ENCODE measurements at places on chromosomes 1 and 21.

DNA sequence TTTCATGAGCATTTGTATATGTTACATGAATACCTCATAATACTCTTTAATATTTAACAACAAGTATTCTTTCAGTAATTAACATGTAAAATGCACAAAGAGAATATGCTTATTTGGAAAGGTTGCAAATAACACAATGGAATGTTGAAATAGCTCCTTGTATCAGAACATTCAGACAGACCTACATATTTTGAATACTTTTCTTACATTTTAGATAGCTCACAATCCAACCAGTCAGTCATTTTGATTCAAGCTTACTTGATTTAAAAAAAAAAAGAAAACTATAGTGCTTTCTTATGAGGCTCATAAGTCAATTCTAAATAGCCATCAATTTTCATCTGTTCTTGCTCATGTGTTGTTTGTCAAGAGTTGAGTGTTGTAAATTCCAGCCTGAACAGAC lies 518.8 kb downstream of the ADGRL2 start:
- DNase-seq = no peak

- DNase-seq = no peak
These were observed 204.0 kb downstream of the PLPP3 start for GRCh38 chr1:56375326-56375804.

DNA sequence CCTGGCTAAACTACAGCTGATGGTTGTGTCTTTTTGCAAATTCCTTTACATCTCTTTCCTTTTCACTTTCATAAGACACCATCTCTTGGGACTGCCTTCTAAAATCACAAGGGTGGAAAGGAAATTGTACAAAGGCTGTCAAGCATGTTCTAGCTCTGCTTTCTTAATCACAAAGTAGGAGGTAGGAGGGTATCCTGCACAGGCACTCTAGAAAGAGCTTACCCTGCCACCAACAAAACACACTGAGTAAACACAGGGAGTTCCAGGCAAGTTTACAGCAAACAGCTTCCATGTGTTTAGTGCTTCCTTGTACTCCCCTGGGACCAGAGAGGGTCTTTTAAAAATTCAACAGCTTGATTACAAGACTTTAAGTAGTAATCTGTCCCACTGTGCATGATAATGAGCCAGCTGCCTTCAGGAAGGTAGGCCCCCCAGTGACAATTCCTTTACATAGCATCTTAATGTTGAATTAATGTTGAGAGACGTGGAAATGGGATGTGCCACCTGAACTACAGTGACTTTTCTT lies 2.4 kb downstream of the PLPP3 start:
- no peak for DNase-seq

- peak; percentile 28 for DNase-seq
These were observed 1103.3 kb upstream of the B3GALT2 start for GRCh38 chr1:194289569-194290266.

DNA sequence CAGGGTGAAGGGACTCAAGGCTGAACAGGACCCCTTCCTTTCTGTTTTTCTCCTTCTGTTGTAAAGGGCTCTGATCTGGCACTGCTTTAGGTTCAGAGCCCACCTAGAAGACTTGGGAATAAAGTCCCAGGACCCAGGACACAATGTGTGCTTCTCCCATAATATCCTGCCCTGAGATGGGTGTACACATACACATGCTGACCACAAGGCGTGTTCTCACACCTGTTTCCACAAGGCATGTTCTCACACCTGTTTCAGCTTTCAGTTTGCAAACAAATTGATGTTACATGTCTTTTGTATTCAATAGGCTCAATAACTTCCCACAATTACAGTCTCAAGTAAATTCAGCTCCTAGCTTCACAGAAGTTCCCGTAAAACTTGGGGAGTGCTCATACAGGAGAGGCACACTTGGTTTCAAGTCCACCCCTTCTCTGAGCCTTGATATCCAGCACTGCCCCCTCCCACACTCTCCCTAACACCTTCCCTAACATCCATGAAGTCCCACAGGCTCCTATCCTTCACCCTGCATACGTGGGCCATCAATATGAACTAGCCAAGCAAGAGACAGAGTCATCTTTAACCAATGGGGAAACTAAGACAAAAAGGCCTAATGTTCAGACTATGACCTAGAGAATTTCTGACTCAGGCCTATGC lies 41.7 kb downstream of the ERI3 start:
- no peak for DNase-seq

- DNase-seq = no peak
These were observed 118.1 kb downstream of the PGBD5 start for GRCh38 chr1:230308039-230308438.

DNA sequence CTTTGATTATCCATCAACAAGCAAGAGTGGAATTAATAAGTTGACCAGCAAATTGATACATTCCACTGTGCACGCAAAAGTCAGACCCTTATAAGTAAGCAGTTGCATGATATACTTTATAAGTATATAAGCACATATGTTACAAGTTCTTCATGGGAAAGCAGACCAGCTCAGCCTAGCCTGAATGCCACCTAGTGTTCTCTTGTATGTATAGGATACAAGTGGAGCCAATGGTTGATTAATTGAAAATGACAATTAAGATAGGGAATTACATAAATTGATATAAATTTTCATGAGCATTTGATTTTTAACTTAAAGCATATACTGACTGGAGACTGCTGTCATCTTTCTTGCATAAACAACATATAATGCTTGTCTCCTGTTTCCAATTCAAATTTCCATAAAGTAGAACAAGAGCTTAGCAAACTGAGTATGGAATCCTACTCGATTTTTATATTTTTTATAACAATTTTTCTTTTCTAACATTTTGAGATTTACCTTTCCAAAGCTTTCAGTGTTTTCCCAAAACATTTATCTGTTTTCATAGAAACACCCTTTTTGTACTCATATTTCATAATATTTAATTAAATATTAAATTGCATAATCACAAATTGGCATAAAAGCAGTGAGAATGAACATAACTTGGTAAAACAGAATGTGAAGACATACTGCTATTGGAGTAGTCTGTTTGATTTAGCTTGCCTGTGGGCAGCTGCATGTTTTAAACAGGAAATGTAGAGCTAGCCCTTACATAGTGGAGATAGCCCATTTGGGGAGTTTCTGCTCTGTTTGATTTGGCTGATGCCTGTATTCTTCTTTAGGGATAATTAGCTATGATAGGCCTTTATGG lies 62.8 kb downstream of the MAGI3 start:
- DNase-seq = peak; percentile 21

- DNase-seq = no peak
These were observed 15.2 kb downstream of the AKNAD1 start for GRCh38 chr1:108841703-108842102.

- DNase-seq = no peak
These were observed 95.9 kb downstream of the HIVEP3 start for GRCh38 chr1:41822866-41823265.

DNA sequence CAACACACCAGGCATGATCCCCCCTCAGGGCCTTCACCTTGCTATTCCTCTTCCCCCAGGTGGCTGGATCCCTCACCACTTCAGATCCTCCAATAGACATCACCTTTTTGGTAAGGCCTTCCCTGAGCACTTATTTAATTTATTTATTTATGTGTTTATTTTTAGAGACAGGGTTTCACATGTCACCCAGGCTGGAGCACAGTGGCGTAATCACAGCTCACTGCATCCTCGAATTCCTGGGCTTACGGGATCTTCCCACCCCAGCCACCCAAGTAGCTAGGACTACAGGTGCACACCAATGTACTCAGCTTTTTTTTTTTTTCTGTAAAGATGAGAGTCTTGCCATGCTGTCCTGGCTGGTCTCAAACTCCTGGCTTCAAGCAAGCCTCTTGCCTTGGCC lies 17.2 kb downstream of the KCNN3 start:
- DNase-seq = no peak

GRCh38 chr1:7473223-7474142 lies 297.6 kb upstream of the VAMP3 start:
- DNase-seq = no peak

GRCh38 chr1:48629867-48630266 lies 146.8 kb downstream of the BEND5 start:
- no peak for DNase-seq

GRCh38 chr1:227136210-227136820 lies 182.0 kb downstream of the CDC42BPA start:
- no peak for DNase-seq

DNA sequence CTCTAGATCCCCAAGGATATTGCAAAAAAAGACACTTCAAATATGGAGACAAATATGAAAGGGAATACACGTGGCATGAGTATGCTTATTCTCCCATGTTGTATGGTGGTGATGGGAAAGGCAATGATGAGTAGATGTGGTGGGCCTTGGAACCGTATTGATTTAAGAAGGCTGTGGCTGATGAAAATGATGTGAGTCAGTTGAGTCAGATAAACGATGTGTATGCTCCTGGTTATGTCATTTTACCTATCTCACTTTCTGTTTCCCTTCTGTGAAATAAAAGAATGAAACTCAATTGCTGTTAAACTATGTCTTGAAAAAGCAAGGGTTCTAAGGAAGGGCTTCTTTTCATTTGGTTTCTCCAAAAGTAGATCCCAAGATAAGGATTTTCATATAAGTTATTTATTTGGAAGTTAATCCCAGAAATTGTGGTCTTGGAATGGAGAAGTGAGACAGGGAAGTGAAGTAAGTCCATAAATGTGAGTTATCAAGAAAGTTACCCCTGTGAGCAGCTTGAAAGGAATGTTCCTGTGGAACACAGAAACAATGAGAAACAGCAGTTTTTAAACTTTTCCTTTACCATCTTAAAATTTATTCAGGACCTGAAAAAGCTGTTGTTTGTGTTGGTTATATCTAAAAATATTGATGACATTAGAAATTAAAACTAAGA lies 292.0 kb downstream of the DUSP10 start:
- DNase-seq = no peak

DNA sequence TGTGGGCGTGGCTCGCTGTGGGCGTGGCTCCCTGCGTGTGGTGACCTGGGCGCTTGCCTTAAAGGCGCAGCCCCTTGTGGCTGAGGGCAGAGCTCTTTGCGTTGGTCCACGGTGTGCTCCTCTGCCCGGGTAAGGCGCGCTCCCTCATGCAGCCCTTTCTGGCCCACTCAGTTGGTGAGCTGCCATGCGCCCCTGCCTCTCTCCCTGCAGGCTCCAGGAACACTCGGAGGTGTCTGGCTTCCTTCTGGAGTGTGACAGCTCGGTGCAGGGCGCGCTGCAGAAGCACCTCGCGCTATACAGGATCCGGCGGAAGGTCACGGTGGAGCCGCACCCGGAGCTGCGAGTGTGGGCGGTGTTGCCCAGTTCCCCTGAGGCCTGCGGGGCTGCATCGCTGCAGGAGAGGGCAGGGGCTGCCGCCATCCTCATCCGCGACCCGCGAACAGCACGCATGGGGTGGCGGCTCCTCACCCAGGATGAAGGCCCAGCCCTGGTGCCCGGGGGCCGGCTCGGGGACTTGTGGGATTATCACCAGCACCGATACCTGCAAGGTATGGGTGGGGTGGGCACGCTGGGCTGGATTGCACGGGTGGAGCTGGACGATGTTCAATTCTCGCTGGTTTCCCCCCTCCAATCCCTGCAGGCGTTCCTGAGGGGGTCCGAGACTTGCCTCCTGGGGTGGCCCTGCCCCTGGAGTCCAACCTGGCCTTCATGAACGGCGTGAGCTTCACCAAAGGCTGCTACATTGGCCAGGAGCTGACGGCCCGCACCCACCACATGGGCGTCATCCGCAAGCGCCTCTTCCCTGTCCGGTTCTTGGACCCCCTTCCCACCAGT lies 9.1 kb downstream of the IBA57 start:
- peak; percentile 25 for DNase-seq

DNA sequence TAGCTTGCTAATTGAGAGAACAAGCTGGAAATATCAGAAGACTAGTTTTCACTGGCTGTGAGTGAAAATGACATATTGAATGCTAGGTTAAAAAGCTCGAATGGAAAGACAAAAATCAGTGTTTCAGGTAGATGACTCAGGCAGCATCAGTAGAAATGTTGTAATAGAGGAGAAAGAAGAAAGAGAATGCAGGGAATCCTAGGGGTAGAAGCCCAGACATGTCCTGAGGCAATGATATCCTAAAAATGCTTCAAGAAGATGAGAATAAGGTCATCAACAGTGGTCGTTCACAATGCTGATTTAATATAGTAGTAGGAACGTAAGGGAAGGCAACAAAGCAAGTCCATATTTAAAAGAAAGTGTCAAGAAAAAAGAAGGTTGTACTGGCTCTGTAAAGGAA lies 96.7 kb upstream of the HP1BP3 start:
- DNase-seq = no peak

GRCh38 chr21:31299291-31300147 lies 44.5 kb downstream of the TIAM1 start:
- DNase-seq = no peak

DNA sequence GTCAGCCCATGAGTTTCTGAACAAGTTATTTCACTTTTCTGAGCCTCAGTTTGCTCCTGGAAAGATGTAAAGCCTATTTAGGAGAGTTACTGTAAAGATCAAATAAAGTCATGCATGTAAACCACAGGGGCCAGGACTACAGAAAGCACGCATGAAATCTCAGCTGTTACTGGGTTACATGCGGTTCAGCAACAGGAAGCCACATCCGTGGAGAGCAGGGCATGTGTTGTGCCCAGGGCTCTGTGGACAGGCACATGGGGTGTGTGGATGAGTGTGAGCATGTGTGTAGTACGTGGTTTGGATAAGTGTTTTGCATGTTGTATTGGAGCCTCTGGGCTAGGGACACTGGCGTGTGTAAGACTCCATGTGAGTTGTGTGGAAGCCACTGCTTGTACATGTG lies 2.2 kb upstream of the EPHA2 start:
- peak; percentile 60 for DNase-seq

DNA sequence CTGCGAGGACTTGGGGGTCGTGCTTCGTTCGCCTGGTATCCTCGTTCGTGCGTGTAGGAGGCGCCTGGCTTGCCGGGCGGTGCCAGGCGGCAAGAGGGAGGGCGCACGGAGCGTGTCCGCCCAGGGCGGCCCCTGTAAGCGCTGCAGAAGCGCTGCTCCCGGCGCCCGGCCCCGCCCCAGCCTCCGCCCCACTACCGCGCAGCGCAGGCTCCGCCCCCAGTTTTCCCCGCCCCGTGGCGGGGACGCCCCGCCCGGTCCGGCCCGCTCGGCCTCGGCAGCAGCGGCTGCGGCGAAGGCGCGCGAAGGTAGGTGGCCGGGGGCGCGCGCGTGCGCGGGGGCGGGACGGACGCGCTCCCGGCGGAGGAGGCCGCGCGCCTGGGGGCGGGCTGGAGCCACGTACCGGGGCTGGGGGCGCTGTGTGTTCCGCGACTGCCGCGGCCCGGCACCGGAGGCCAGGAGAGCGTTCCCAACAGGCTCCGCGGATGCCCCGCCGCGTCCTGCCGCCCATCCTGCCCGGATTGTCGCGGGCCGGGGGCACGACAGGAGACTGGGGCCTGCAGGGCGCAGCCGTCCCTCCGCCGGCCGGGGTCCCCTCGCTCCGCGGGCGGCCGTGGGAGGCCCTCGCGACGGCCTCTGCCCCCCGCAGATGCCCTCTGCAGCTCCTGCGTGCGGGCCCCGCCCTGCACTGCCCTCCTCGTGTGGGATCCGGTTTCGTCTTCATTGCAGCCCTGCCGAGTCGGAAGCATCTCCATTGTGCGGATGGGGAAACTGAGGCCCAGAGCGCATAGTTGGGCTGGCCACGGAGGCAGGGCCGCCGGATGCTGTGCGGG lies 7.7 kb upstream of the CROCC start:
- DNase-seq = peak; percentile 96

DNA sequence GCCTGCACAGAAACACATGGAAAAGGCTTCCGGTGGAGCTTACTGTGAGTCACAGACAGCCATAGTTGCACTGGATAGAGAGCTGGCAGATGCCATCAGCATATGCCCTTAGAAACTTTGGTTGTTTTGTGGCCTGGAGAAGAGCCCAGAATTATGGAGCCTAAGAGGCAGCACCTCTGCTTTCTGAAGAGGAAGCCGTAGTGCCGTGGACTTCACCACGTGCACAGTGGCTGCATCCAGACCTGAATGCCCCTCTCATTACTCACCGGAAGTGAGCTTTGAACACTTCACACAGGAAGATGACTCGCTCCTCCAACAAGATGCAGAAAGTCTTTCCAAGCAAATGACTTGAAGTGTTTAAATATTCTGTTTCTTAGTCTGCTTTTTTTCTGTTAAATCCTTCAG lies 28.4 kb downstream of the JUN start:
- DNase-seq = peak; percentile 75
